ENCODE measurements at places on chromosomes 5 and 9. TPM values are rescaled to one million over a fixed set of nuclear protein-coding genes. Genes with fewer than 3 reads are reported as not detected.

DNA sequence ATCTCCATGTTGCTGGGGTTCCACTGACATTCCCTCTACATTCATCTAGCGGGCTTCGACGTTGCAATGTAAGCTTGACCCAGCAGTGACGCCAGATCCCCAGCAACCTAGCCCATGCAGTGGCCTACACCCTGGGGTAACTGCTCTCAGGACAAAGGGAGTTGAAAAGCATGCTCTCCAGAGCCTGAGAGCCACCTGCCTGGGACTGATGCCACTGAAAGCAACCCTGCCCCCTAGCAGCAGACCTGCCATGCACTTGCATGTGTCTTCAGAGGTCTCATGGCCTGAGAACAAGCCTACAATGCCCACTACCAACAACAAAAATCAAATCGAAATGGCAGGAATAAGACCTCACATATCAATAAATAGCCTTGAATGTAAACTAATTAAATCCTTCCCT, 330.3 kb downstream of the TRIM36 start:
- DNase-seq, result no peak

Gene HAND1
- total RNA-seq, result not detected

- DNase-seq, result no peak
These were observed 27.3 kb downstream of the ANP32B start for GRCh38 chr9:98010445-98010844.

Gene PHYHD1
- 32.6 TPM for total RNA-seq

- DNase-seq, result no peak
These were observed 11.2 kb upstream of the CCDC152 start for GRCh38 chr5:42745426-42745825.

GRCh38 chr5:103092676-103093075, 27.3 kb downstream of the GIN1 start:
- no peak for DNase-seq
